ENCODE measurements at places on chromosomes 7 and 10.

GRCh38 chr10:5546891-5547680 lies 22.3 kb downstream of the CALML3 start:
- DNase-seq: no peak

DNA sequence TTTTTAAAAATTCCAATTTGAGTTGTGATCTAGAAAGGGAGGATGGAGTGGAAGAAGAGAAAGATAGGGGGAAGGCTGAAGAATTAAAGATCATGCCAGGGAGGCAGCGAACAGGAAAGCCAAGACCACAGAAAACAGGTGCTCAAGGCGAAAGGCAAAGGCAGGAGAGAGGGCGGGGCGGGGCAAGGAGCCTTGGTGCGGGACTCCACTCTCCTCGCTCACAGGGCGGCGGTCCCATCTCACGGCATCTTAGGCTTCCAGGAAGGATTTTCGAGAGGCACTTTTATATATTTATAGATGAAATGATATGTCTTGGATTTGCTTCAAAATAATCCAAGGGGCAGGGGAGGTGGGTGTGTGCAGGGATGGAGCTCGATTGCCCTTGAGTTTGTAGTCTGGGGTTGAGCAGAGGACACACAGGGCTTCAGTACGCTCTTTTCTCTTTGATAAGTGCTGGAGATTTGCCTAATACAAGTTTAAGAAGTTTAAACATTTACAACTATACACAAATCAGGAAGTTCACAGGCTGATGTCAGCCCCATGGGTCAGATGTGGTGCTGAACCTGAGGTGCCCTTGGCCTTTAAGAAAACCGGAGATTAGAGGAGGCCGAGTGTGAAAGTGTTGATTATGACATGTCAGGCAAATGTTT lies 161.1 kb downstream of the PRKAG2 start:
- DNase-seq: no peak

GRCh38 chr7:33500703-33501701 lies 371.6 kb downstream of the BBS9 start:
- no peak for DNase-seq

GRCh38 chr10:84188815-84189214 lies 5.5 kb upstream of the CDHR1 start:
- DNase-seq: no peak

- no peak for DNase-seq
These were observed 8.6 kb downstream of the VWC2 start for GRCh38 chr7:49781996-49782395.

Data from CD4-positive, alpha-beta T cell treated with Interleukin-10 for 1 hour (primary cell).